DMS 273 treated with DMSO at 0.1 percent for 48 hours (cell line): ENCODE measurements at places on chromosomes 3 and 15.
A peak's percentile ranks its signal among the peaks of the same experiment; 100 is the strongest.

DNA sequence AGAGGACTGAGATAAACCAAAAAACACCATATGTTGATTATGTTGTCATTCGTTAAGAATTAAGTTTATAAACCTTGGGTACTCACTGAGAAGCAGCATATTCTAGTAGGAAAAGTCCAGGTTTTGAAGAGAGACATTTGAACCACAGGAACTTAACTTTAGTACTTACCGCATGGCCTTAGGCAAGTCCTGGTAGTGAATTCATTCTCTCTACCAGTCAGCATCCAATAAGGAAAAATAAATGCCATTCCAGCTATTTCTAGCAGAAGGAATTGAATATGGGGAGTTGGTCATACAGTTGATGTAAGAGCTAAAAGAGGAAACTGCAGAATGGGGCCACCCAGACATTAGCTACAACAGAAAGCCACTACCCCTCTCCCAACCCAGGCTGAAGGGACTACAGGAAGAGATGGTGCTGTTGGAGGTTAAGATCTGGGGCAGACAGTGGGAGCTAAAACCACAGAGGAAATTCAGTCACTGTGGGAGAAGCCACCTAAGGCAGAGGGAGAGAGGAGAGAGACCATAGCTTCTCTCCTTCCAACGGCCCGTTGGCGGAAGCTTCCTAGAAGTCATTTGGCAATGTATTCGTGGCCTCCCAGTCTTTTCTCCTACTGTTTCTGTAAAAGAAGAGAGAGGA is 133.8 kb upstream of the RARB start:
- no peak for DNase-seq

GRCh38 chr3:7407107-7407506 is 546.2 kb downstream of the GRM7 start:
- DNase-seq, result no peak

DNA sequence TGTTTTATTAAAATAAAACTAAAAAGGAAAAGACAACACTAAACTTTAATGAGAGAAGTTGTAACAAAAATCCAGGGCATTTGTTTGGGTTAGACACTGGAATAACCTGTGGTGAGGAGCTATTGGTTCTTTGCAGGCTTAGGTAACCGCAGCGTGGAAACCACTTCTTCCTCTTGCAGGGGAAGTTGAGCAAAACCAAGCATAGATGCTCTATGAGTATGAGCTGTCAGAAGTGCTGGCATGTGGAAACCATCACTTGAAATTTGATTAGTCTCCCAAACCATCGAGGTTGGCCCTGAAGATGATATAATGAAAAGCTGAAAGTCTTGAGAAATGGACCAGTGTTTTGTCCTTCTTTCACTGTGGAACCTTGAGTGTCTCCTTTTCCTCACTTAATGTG is 127.1 kb upstream of the RBMS3 start:
- DNase-seq, result no peak

GRCh38 chr3:52147804-52148203 is 6.4 kb downstream of the POC1A start:
- DNase-seq, result no peak

- DNase-seq, result no peak
Measured at GRCh38 chr3:13716540-13717221, 163.2 kb downstream of the WNT7A start.

GRCh38 chr3:68706096-68706495 is 226.3 kb downstream of the TAFA4 start:
- DNase-seq, result no peak

DNA sequence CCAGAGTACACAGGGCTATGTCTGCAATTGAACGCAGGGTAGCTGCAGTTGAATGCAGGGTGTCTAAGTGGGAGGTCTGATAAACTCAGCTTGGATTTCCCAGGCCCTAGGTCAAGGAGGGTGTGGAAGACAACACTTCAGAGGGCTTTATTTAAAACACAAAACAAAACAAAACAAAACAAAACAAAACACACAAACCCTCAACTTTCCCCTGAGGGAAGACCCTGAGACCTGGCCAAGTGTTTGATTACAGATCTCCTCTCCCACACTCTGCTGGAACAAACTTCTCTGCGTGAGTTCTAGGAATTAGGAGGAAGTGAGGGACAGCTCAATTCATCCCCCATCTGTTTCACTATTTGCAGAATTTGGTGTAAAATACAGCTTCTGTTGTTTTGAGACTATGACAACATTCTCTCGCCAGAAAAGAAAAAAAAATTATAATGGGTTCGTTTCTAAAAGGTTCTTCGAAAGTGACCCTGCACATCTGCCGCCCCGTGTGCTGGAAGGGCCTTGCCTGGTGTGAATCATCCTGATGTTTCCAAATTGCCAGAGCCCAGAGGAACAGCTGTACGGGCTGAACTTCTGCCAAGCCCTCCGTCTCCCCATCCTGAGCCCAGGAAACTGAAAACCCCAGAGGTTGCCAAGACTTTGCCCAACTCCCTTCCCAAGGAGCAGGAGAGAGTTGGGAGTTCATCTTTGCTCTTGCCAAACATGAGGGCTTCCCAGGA is 73.3 kb upstream of the RAD18 start:
- peak; percentile 12 for DNase-seq

DNA sequence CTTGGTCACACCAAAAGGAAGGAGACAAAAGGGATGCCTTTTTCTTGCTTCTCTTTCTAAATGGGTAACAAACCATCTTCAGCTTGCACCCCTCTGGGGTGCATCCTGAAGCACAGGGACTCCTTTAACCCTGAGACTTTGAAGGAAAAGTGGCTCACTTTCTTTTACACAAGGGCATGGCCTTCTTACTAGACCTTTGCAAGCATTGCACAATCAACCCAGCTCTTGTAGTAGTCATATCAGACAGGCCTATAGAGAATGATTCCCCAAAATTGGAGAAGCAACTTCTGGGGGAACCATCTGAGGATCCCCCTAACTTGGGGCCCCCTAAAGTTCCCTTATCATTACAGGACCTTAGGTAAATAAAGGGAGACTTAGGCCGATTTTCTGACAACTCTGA is 56.1 kb upstream of the GK5 start:
- no peak for DNase-seq

GRCh38 chr3:146343551-146343950 is 92.6 kb upstream of the PLSCR4 start:
- DNase-seq, result peak; percentile 7

DNA sequence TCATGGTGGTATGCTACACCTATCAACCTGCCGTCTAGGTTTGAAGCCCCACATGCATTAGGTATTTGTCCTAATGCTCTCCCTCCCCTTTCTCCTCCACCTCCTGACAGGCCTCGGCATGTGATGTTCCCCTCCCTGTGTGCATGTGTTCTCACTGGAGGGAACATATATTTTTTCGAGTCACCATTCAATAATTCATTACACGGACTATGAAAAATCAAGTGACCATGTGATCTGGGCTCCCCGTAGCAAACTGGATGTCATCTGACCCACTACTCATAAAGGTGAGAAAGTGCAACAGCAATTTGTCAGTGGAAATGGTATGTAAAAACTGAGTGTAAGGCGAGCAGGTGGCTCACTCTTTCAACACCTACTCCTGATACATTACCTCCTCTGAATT is 224.3 kb upstream of the RASGRP1 start:
- DNase-seq, result no peak

GRCh38 chr3:8237893-8238292 is 263.7 kb upstream of the LMCD1 start:
- DNase-seq, result no peak

DNA sequence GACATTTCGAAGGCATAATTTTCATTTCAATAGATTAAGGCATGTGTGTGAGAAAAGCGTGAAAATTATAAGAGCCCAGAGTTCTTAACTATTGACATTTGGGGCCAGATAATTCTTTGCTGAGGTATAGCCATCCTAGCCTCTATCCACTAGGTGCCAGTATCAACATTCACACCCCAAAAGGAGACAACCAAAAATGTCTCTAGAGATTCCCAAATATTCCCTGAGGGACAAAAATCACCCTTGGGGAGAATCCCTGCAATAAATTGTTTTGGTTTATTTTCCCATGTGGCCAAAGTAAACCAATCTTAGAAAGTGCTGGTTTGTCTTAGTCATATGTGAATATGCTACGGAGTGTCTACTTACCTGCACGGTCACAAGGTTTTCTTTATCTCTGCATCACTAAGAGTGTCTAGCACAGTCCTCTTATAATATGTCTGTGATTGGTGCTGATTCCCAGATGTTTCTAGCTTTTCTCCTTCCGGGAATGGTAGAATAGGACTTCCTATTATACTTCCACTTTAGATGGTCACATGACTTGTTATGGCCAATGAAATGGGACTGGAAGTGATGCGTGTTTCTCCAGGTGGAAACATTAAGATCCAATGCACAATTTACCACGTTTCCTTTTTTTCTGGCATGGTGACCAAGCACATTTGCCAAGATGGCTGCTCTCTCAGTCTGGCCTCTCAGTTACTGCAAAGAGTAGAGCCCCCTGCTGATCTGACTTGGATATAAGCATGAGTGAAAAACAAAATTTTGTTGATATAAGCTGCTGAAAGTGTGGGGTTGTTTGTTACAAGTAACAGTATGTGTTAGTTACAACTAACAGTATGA is 8.0 kb upstream of the KBTBD8 start:
- no peak for DNase-seq

DNA sequence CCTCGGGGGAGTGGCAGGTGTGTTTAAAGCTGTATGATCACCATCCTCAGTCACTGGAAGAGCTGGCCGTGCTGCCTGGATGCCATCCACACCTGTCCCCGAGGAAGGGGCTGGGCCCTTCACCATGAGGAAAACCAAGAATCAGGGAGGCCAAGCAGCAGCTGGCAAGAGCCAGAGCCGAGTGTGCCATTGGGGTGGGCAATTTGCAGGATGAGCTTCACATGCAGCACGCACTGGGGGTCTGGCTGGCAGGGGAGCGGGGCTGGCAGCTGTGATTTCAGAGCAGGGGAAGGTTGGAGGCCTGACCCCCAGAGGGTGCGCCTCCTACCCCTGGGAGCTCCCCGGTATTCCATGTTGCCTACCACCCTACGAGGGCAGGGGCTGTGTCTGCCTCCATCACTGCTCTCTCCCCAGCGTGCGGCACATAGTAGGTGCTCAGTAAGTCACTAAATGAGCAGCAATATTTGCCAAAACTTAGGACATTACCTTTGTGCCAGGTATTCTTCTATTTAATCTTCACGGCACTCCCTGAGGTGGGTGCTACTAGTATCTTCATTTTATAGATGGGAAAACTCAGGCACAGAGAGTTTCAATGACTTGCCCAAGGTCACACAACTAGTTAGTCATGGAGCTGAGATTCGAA is 30.3 kb upstream of the IQSEC1 start:
- no peak for DNase-seq

- DNase-seq, result no peak
Measured at GRCh38 chr3:126496894-126497850, 20.4 kb downstream of the UROC1 start.

- no peak for DNase-seq
Measured at GRCh38 chr15:78675617-78676360, 34.8 kb upstream of the CHRNB4 start.
